HepG2 (cell line): ENCODE measurements at places on chromosomes 12 and 14. TPM values are rescaled to one million over a fixed set of nuclear protein-coding genes. Genes with fewer than 3 reads are reported as not detected.

Gene KIF5A
- 1.1 and 1.6 TPM in 2 replicates for total RNA-seq

Gene NR1H4
- 114 and 147 TPM in 2 replicates for total RNA-seq

Gene BCL7A
- total RNA-seq: 6.2 and 6.3 TPM in 2 replicates

Gene SLC38A4
- 2.8 and 3.5 TPM in 2 replicates for total RNA-seq

Gene LRRIQ1
- not detected in 2 replicates for total RNA-seq

Gene CCND2
- 1.1 and 1.4 TPM in 2 replicates for total RNA-seq

Gene GRIP1
- total RNA-seq: not detected in 2 replicates

DNA sequence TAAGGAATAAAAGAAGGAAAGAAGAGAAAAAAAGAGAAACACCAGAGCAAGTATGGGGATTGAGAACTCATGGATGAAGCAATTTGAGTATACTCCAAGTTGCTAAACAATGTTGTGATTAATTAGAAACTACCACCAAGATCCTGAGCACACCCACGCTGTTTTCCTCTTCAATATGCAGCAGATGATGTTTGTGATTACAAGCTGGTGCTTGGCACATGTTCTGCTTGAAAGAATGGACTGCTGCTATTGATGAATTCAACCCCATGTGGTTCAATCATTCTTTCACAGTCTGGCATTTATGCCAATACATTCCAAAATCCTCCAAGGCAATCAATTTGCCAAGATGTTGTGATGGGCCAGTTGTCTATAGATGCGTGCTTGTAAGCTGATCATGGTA lies 146.8 kb downstream of the SLC2A13 start:
- H3K27ac ChIP-seq: no peak overlapping the region
- DNase-seq: no peak
- H3K4me3 ChIP-seq: no peak overlapping the region
- H3K27me3 ChIP-seq: no peaks in the 10 kb centered on the region
- H3K4me1 ChIP-seq: no peaks in the 10 kb centered on the region

DNA sequence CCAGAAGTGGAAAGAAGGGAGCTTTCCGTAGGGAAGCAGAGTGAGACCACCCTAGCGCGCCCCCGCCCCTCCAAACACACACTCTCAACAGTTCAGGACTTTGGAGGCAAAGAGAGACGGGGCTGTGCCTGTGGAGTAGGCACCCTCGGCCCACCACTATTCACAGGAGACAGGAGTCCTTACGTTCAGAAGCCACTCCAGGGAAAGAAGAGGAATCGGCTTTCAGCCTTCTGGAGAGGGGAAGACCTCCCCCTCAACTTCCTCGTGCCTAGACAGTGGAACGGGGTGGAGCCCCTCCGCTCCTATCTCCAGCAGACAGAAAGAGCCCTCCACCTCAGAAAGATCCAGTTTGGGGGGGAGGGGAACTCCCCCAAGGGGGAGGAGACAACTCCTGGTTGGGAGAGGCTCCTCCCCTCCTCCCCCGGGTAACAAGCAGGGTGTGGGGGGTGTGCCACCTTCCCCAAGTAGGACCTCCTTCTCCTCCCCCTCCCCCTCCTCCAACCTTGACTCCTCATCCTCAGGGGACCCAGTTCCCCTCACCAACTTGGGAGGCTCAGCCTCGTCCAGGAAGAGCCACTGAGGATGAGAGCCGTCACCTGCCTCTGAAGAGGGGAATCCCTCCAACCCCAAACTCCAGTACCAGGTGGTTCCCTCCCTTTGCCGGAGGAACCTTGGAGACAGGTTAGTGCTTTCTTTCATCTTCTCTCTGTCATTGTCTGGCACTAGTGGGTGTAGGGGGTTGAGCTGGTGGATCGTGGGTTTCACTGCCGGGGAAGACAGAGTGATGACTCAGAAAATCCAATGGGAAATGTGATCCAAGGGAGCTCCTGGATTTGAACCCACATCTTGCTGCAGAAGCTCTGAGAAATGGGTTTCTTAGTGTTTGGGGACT lies 883 bp downstream of the FOXJ2 start:
- no peaks in the 10 kb centered on the region for H3K36me3 ChIP-seq
- no peak for DNase-seq
- peak overlapping the region; percentile 67 for H3K27ac ChIP-seq
- H3K4me1 ChIP-seq: peaks cover 61% of the 10 kb centered on the region
- peak overlapping the region; percentile 92 for H3K4me3 ChIP-seq

GRCh38 chr12:53496752-53497032 lies 2.6 kb downstream of the MAP3K12 start:
- no peak overlapping the region for H3K27ac ChIP-seq
- no peak for DNase-seq
- peak overlapping the region; percentile 29; the same call in 1 of the 2 replicates for H3K4me3 ChIP-seq
- no peaks in the 10 kb centered on the region for H3K27me3 ChIP-seq
- H3K36me3 ChIP-seq: no peaks in the 10 kb centered on the region
- H3K4me1 ChIP-seq: peaks cover 64% of the 10 kb centered on the region

- no peak overlapping the region for H3K27ac ChIP-seq
- H3K4me3 ChIP-seq: no peak overlapping the region
- H3K36me3 ChIP-seq: no peaks in the 10 kb centered on the region
- H3K27me3 ChIP-seq: no peaks in the 10 kb centered on the region
- peaks cover 53% of the 10 kb centered on the region for H3K4me1 ChIP-seq
Measured at GRCh38 chr12:608413-608812, 54.8 kb downstream of the NINJ2 start.

- H3K27ac ChIP-seq: no peak overlapping the region
- H3K4me1 ChIP-seq: no peaks in the 10 kb centered on the region
- no peak for DNase-seq
- no peak overlapping the region for H3K4me3 ChIP-seq
- no peaks in the 10 kb centered on the region for H3K27me3 ChIP-seq
Measured at GRCh38 chr14:45968037-45968436, 683.5 kb downstream of the RPL10L start.

DNA sequence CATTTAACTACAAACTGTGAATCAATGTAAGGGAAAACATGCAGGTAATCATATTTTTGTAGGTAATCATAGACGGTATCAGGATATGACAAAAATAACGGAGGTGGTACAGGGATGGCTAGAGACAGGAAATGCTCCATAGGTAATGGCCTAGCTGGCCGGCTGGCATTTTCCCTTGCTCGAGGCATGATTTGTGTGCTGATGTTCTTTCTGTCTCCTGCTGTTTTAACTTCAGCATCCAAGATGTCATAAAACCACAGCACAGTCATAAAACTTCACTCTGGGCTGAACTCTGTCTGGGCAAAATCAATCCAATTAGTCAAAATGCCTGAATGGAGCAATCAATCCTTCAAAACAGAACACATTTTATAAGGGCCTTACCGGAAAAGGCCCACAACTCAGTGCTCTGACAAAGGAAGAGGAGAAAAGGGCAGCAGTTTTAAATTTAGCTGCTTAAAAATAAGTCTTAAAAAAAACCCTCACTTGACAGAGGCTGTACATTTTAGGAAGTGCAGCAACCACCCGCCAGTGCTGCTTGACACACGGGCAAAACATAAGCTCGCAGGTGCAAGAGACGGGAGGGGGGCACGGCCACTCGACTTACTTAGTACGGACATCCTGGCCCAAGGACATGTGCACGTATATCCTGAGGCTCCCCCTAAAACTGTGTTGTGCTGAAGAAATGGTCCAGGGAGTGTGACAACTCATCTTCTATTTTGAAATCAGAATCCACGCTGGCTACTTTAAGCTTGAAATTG lies 40.5 kb upstream of the GPR68 start:
- H3K27ac ChIP-seq: no peak overlapping the region
- no peak for DNase-seq
- no peak overlapping the region for H3K4me3 ChIP-seq
- H3K4me1 ChIP-seq: no peaks in the 10 kb centered on the region

GRCh38 chr14:80493620-80494019 lies 282.3 kb upstream of the DIO2 start:
- no peaks in the 10 kb centered on the region for H3K36me3 ChIP-seq
- H3K27me3 ChIP-seq: no peaks in the 10 kb centered on the region
- H3K4me1 ChIP-seq: peaks cover 7% of the 10 kb centered on the region
- no peak overlapping the region for H3K27ac ChIP-seq

DNA sequence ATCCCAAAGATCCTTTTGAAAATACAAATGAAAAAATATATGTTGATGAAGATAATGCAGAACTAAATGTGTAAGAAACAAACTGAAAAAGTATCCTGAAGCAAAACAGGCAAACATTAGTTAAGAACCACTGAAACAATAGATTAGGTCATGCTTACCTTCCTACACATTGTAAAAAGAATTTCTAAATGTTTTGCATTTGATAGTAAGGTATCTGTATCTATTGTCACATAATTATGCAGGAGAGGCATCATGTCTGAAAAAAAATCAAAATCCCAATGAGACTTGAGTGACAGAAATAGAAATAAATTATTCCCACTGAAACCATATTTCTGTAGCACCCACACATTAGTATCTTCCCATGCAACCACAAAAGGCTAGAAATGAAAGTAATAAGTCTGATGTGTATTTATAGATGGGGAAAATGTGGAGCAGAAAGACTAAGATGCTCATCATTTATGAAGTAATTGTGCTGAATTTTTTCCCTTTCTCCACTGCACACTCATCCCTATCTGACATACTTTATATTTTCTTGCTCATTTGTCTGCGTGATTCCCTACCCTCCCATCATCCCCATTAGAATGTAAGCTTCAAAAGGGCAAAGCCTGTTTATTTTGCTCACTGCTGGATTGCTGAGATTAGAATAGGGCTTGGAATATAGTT lies 43.5 kb downstream of the IPO8 start:
- no peaks in the 10 kb centered on the region for H3K27me3 ChIP-seq
- no peaks in the 10 kb centered on the region for H3K4me1 ChIP-seq
- H3K4me3 ChIP-seq: no peak overlapping the region
- no peak overlapping the region for H3K27ac ChIP-seq

GRCh38 chr12:80847575-80847974 lies 90.2 kb downstream of the LIN7A start:
- no peak for DNase-seq
- H3K4me3 ChIP-seq: no peak overlapping the region
- H3K27me3 ChIP-seq: no peaks in the 10 kb centered on the region
- peaks cover 2% of the 10 kb centered on the region; the same call in 1 of the 2 replicates for H3K36me3 ChIP-seq
- no peaks in the 10 kb centered on the region for H3K4me1 ChIP-seq

DNA sequence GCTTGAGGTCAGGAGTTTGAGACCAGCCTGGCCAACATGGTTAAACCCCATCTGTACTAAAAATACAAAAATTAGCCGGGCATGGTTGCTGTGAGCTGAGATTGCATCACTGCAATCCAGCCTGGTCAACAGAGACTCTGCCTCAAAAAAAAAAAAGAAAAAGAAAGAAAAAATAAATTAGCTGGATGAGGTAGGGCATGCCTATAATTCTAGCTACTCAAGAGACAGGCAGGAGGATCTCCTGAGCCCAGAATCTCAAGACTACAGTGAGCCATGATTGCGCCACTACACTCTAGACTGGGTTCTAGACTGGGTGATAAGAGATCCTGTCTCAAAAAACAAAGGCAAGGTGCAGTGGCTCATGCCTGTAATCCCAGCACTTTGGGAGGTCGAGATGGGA lies 16.9 kb downstream of the PPP4R3A start:
- peaks cover 39% of the 10 kb centered on the region for H3K4me1 ChIP-seq
- no peak overlapping the region for H3K27ac ChIP-seq
- no peak overlapping the region for H3K4me3 ChIP-seq
- no peak for DNase-seq
- no peaks in the 10 kb centered on the region for H3K27me3 ChIP-seq

GRCh38 chr12:106329231-106329982 lies 26.9 kb downstream of the TCP11L2 start:
- DNase-seq: no peak
- no peaks in the 10 kb centered on the region for H3K4me1 ChIP-seq
- no peak overlapping the region for H3K4me3 ChIP-seq
- no peaks in the 10 kb centered on the region; the same call in 2 of the 3 replicates for H3K36me3 ChIP-seq
- H3K27me3 ChIP-seq: no peaks in the 10 kb centered on the region
- no peak overlapping the region for H3K27ac ChIP-seq

GRCh38 chr12:85440271-85440670 lies 160.3 kb downstream of the ALX1 start:
- H3K36me3 ChIP-seq: no peaks in the 10 kb centered on the region
- H3K27ac ChIP-seq: no peak overlapping the region
- H3K4me1 ChIP-seq: no peaks in the 10 kb centered on the region
- H3K4me3 ChIP-seq: no peak overlapping the region

GRCh38 chr14:96232506-96232905 lies 23.5 kb upstream of the BDKRB1 start:
- no peaks in the 10 kb centered on the region for H3K4me1 ChIP-seq
- no peak overlapping the region for H3K4me3 ChIP-seq
- DNase-seq: no peak
- H3K36me3 ChIP-seq: no peaks in the 10 kb centered on the region

- DNase-seq: peak; percentile 60
- H3K4me3 ChIP-seq: no peak overlapping the region
- H3K36me3 ChIP-seq: no peaks in the 10 kb centered on the region
- peaks cover 28% of the 10 kb centered on the region; the same call in 2 of the 3 replicates for H3K27me3 ChIP-seq
Measured at GRCh38 chr12:131454418-131455217, 256.3 kb upstream of the SFSWAP start.

DNA sequence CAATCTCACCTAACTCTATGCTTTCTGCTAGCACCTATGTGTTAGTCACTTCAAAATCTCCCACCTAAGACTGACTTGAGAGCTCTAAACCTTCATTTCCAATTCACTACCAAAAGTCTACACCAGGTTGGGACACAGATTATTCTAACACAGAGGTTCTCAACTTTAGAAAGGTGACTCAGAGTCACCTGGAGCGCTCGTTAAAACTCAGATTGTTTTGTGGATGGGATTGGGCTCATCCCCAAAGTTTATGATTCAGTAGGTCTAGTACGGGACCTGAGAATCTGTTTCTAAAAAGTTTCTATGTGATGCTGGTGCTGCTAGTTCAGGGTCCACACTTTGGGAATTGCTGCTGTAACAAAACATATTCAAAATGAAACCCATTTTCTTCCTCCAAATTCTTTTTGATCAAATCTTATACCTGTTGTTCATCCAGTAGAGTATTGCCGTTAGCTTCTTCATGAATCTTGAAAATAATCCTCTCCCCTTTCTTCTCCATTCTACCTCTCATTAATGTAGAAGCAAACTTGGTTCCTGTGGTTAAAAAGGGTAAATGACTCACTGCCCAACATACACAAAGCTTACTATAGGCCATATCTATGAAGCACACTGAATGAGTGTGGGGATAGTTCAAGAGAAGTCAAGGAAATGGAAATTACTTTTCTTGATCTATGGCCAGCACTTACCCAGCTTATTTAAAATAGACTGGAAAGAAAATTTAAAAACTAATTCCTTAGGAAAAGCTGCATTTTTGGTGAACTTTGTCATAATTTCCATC lies 206.7 kb downstream of the KIF21A start:
- DNase-seq: no peak
- H3K36me3 ChIP-seq: no peaks in the 10 kb centered on the region
- no peak overlapping the region for H3K4me3 ChIP-seq
- H3K4me1 ChIP-seq: peaks cover 6% of the 10 kb centered on the region; the same call in 1 of the 2 replicates
- H3K27ac ChIP-seq: no peak overlapping the region
